Cardiac muscle cell (in vitro differentiated cells and primary cell): ENCODE measurements at places on chromosomes 4 and X.
A peak's percentile ranks its signal among the peaks of the same experiment; 100 is the strongest.

DNA sequence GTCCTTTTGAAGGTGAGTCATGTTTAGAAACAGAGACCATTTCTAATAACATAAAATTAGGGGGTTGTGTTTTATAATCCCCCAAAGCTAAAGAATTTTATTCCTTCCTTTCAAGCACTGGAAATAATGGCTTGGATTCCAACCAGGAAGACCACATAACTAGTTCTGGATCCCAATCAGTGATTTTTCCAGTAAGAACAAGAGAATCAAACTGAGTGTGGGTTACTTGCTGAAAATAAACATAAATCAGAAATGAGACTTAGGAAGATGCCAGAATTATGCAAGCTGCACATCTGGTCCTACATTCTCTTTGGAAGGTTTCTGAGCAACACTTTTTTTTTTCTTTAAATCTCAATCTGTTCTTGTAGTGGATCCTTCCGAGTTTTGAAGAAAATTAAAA lies 76.3 kb downstream of the SOWAHB start:
- no peak for DNase-seq

DNA sequence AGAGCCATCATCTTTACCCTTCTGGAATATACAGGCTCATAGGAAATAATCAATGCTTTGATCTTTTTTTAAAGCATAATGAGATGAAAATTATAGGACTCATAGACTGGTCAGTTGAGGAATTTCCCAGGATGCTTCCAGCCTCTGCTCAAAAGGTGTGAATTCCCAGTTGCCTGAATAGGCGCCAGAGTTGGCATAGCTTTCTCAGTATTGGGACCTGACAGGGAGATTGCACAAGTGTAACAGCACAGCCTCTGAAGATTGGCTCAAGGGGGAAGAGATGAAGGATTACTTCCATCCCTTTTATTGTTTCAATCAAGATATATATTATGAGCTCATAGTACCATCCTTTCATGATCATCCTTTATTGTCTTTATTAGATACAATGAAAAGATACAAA lies 17.9 kb downstream of the TET2 start:
- no peak for DNase-seq

- DNase-seq = no peak
Measured at GRCh38 chr4:76569706-76570105, 134.7 kb downstream of the SHROOM3 start.

DNA sequence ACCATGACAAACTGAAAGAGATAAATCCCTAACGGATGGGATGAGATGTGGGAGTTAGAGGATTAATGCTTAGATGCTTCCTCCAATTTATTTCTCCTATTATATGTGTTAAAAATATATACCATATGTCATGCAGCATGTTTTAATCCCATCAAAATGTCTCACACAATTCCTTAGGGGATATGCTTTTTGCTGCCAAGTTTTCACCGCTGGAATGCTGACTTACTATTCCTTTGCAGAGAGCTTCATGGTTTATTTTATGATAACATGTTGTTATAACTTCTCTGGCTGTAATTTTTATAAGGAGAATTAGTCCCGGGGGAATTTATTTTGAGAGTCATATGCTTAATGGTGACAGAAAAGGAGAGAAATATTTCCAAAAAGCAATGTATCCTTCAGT lies 670.3 kb downstream of the IL1RAPL1 start:
- peak; percentile 70 for DNase-seq

- no peak for DNase-seq
Measured at GRCh38 chr4:95415346-95415771, 133.4 kb downstream of the UNC5C start.

GRCh38 chrX:115147220-115147619 lies 42.0 kb upstream of the RBMXL3 start:
- no peak for DNase-seq

- no peak for DNase-seq
Measured at GRCh38 chr4:68797618-68798017, 18.2 kb upstream of the UGT2B10 start.

DNA sequence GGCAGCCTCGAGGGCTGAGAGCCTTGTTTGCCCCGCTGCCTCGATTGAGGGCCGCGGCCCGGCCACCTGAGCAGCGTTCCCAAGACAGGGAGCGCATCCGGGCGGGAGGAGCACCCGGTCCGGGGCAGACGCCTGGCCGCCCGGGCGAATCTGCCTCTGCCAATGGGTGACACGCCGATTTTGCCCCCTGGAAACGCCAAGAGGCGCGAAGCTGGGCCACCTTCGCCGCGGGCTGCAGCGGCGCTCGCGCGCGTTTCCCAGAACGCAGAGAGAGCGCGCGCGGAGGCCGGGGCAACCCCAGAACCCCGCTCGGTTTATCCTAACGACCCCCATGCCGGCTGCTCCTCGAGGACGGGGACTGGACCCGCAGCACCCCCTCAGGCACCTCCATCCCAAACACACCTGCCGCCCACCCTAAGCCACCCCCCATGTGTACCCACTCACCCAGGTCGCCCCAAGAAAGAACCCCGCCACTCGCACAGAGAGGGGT lies 575 bp downstream of the MAP7D2 start:
- no peak for DNase-seq

GRCh38 chr4:164802301-164802901 lies 48.5 kb downstream of the SMIM31 start:
- DNase-seq = no peak

- DNase-seq = no peak
Measured at GRCh38 chr4:76058888-76059426, 15.6 kb upstream of the ART3 start.
